Nephron progenitor cell (in vitro differentiated cells): ENCODE measurements at places on chromosomes 7 and 10.

- DNase-seq, result peak; percentile 78
Measured at GRCh38 chr7:135274495-135275268, 41.0 kb downstream of the STRA8 start.

- no peak for DNase-seq
Measured at GRCh38 chr10:117312430-117312829, 62.8 kb downstream of the PDZD8 start.

- DNase-seq, result no peak
Measured at GRCh38 chr7:144818511-144818910, 17.3 kb downstream of the TPK1 start.

DNA sequence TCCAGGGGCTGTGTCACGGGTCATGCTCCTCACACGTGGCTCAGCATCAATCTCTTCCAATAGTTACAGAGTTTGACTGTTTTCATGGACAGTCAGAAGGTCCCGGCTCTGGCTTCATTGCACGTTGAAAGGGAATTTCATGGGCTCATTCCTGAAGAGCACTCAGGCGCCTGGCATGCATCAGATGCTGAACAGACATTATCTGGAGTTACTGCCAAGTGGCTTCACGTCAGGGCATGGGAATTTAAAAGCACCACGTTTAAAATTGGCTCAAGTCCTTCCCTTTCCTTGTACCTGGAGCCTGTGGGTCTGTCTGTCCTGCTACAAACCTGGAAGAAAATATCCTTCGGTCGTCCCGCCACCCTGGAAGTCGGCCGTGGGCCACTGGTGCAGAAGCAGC, 50.4 kb downstream of the CFAP46 start:
- no peak for DNase-seq

GRCh38 chr7:45075355-45075644, 13.5 kb downstream of the NACAD start:
- DNase-seq, result no peak

DNA sequence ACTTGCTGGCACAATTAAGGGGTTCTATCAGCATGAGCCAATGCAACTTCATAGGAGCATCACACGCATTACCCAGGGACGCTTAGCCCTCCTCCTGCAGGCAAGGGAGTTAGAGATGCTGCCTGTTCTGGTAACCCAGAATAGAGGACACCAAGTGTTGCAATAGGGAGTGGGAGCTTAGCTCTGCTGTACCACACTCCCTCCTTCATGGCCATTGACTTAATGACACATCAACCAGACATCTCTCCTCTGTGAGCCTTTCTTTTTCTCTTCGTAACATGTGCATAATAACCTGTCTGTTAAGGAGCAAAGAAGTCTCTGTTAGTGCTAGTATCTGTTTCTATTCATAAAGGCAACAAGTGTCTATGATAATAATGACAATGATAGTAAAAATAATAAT, 282.4 kb downstream of the SORCS3 start:
- DNase-seq, result no peak

GRCh38 chr7:29254591-29254990, 60.0 kb downstream of the CHN2 start:
- DNase-seq, result no peak

DNA sequence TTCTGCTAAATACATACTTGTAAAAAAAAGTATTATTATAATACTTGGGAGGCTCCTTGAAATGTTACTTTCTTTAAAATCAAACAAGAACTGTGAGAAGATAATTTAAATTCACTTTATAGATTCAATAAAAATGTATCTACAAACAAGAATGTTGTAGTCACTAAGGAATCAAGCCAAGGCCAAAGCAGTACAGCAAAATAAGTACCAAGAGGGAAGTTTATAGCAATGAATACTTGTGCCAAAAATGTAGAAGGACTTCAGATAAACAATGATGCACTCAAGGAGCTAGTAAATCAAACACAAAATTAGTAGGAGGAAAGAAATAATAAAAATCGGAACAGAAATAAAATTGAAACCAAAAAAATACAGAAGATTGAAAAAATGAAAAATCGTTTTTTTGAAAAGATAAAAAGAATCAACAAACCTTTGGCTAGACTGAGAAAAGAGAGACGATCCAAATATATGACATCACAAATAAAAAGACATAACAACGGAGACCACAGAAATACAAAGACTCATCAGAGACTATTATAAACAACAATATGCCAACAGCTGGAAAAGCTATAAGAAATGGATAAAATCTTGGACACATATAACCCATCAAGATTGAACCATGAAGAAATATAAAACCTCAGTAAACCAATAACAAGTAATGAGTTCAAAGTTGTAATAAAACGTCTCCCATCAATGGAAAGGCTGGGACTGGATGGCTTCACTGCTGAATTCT, 286.0 kb upstream of the TMEM229A start:
- DNase-seq, result no peak

GRCh38 chr7:16817536-16817935, 12.7 kb upstream of the AGR2 start:
- DNase-seq, result no peak

- no peak for DNase-seq
Measured at GRCh38 chr10:104336821-104337467, 1.3 kb downstream of the ITPRIP start.

DNA sequence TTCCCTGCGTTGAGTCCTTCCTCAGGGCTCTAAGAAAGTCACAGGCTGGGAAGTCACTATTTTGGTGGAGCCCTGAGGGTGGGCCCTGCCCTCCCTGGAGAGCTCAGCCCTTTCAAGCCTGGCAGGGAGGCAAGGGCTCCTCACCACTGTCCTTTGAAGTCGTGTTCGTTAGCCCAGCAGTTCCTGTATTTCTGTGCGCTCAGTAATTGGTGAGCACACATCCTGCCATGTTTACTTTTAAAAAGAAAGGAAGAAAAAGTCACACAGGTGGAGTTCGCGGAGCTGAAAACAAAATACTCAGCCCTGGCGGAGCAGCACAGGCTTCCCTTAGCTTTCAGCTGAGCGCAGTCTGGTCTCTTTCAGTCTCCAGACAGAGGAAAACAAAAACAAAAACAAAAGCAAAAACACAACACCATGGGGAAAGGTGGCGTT, 37.1 kb downstream of the PRKCQ start:
- DNase-seq, result no peak

DNA sequence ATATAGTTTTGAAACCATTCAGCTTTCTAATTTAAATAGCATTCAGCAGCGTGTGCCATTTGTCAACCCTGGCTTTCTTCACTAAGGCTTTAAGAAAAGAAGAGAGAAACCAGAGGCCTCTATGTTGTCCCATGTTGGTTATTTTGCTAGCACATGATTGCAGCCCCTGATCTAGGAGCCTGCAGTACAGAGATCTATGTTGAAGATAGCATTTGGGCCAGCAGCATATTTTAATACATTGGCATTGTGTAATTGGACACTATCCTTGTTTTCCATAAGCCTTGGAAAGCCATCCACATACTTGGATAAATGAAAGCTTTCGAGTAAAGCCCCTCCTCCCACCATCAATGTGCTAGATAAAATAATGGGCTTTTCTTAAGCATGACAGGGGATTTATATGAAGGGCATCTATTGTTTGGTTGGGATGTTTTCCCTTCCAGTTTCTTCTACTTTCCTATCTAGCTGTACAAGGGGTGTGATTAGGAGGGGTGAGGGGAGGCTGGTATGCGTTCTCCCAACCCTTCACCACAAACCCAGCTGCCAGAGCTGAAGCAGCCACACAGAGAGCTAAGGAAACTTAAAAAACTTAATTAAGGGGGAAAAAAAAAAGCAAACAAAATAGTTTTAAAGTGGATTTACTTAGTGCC, 23.1 kb upstream of the SDHAF3 start:
- no peak for DNase-seq

DNA sequence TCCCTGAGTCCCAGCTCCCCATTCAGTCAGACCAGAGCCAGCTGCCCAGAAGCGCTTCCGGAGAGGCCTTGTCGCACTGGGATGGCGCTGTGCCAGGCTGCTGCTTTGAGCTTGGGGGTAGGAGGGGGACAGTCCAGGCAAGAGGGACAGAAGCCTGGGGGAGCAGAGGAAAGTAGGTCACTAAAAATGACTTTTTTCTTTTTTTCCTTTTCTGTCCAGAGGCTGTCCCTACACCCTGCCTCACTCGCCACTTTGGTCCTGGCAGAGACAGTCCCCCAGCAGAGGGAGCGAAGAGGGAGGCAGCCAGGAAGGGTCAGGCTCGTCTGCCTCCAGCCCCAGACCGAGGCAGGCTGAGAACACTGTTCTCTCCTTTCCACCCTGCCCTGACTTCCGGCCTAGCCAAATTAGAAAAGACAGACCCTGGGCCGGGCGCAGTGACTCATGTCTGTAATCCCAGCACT, 15.8 kb upstream of the TRIM8 start:
- no peak for DNase-seq

DNA sequence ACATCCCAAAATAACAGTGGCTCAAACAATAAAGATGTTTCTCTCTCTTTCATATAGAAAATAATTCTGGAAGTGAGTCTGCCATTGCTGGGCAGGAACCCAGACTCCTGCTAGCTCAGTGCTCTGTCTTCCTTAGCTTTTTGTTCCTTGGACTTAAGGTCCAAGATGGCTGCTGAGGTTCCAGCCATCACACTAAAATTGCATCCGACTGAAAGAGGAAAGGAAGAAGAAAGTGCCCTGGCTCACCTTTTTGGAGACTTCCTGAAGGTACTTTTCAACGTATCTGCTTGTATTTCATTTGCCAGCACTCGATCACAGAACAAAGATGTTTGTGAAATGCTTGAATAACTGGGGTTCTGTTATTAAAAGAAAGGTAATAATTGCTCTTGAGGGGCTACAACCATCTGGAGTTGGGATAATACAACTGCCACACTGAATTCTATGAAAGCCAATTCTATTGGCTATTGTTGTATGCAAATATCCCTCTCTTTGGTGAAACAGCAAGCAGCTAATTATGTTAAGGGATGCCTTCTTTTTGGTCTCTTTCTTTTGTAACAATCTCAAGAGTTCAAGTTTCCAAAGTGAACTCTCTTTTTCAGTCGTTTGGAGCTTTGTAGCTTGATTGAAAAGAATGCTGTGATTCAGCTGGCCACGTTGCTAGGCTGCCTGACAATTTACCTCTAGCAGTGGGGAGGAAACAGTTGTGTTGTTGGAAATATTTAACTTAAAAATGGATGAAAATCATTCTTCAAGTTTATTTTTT, 83.9 kb downstream of the BAMBI start:
- DNase-seq, result no peak

- no peak for DNase-seq
Measured at GRCh38 chr7:65247491-65247890, 126.2 kb upstream of the ZNF92 start.

DNA sequence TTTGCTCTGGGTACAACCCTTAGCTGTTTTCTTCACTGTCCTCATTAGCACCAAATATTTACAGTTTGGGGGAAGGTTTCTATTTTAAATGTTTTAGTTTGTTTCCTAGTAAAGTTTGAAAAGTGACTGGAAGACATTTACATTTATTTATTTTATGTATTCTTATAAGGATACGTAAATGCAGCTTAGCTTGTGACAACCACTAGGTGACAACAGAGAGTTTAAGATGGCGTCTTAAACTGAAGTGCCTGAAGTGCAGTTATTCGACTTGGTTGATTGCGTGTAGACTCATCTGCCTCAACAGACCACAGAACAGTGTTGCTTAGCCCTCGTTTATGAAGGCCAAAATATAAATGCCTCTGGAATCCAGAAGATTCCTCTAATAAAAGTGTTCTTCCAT, 378.2 kb upstream of the MYO3A start:
- no peak for DNase-seq

DNA sequence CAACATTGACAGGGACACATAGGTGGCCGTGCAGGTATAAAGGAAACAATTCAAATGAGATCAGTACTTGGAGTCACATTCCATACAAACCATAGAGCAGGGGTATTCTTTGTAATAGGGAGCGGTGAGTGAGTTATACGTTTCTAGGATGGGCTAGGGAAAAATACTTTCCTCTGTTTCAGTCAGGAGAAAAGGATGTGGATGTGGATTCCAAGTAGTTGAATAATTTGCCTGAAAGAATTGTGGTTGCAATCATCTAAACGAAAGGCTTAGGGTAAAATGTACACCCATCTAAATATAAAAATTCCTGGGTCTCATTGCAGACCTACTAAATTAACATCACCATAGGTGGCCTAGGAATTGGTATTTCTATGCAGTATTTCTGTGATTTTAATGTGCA, 270.7 kb upstream of the IGFBP3 start:
- DNase-seq, result no peak
